ENCODE measurements at places on chromosomes 16 and 17. TPM values are rescaled to one million over a fixed set of nuclear protein-coding genes. Genes with fewer than 3 reads are reported as not detected.

The ITGAX gene
- 0.23 TPM for total RNA-seq

The KCNH4 gene
- 0.05 TPM for total RNA-seq

The KRT31 gene
- not detected for total RNA-seq

The SMIM5 gene
- not detected for total RNA-seq

The KRTAP3-2 gene
- total RNA-seq = not detected

- DNase-seq = no peak
Observed at GRCh38 chr17:17853811-17854447, 17.1 kb upstream of the SREBF1 start.

GRCh38 chr17:731644-732066 lies 741 bp upstream of the TLCD3A start:
- DNase-seq = no peak

GRCh38 chr16:27579087-27579980 lies 29.4 kb downstream of the KATNIP start:
- DNase-seq = no peak

DNA sequence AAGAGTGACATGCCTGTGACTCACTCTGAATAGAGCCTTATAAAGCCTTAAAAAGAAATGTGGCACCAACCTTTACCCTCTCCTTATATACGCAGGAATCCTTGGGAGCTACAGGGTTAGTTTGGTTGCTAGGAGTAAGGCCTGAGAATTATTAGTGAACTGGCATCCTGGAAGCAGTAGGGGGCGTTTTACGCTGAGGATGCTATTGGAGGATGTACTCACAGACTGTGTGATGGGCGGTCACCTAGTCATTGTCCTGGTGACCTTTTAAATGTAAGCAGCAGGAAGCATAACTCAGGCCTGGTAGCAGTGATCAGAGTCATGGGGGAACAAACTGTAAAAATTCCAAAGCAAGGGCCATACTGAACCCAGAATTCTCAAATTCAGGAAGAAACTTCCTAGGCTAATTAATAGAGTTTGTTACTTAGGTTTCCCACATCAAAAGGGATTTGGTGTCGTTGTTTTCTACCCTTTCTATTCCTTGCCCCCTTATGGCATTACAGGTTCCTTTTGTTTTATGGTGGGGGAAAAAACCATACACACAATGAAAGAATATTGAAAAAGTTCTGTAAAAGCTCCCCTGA lies 153.8 kb downstream of the SNX11 start:
- no peak for DNase-seq
